Activated CD8-positive, alpha-beta memory T cell treated with anti-CD3 and anti-CD28 coated beads for 36 hours (primary cell): ENCODE measurements at places on chromosomes 2 and 18. TPM values are rescaled to one million over a fixed set of nuclear protein-coding genes. Genes with fewer than 3 reads are reported as not detected.

Gene CKAP2L
- 23.0 TPM for total RNA-seq

Gene TNFRSF11A
- 1.6 TPM for total RNA-seq

Gene RUFY4
- not detected for total RNA-seq

Gene KHK
- 14.1 TPM for total RNA-seq

Gene UGT1A5
- total RNA-seq = not detected

Gene LYPD6
- total RNA-seq = not detected

Gene HOXD12
- not detected for total RNA-seq

Gene AGBL5
- 15.8 TPM for total RNA-seq

Gene SULT1C2
- not detected for total RNA-seq

Gene CCDC138
- 16.0 TPM for total RNA-seq

Gene FEV
- total RNA-seq = not detected

Gene AKAIN1
- total RNA-seq = not detected

Gene PARD6G
- 0.72 TPM for total RNA-seq

Gene CGREF1
- total RNA-seq = 4.7 TPM

Gene KCNK3
- not detected for total RNA-seq

Gene CDK5R2
- not detected for total RNA-seq

Gene FBXO15
- 1.1 TPM for total RNA-seq
